ENCODE measurements at places on chromosomes 2 and 18. TPM values are rescaled to one million over a fixed set of nuclear protein-coding genes. Genes with fewer than 3 reads are reported as not detected.

The SERPINB13 gene
- not detected for total RNA-seq

The GRB14 gene
- total RNA-seq: 3.4 TPM

The BARD1 gene
- total RNA-seq: 42.8 TPM

The C1QL2 gene
- total RNA-seq: not detected

- no peak for DNase-seq
Observed at GRCh38 chr2:218983934-218984238, 1.1 kb downstream of the FEV start.

DNA sequence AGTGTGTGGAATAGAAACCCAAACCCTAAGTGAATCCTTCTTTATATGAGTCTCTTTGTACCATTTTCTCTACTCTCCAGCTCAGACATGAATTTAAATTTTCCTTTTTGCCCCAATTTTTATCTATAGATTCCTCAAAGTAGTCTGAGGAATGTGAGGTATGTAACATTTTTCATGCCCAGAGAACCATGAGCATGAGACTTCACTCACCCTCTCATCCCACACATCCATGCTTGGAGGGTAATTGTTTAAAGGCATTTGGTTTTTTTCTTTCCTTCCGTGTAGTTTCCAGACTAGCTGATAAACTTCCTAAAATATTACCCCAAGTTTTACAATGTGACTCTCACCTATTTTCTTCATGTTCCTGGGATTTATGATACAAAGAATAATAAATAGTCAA, 2056.8 kb upstream of the CELF4 start:
- no peak for DNase-seq

- DNase-seq: no peak
Observed at GRCh38 chr2:200670751-200671150, 84.9 kb downstream of the AOX1 start.

- no peak for DNase-seq
Observed at GRCh38 chr2:55425431-55425831, 5.8 kb upstream of the CCDC88A start.

- DNase-seq: no peak
Observed at GRCh38 chr2:24351981-24352380, 8.4 kb downstream of the ITSN2 start.

GRCh38 chr18:36247036-36247435, 50.5 kb upstream of the FHOD3 start:
- no peak for DNase-seq

DNA sequence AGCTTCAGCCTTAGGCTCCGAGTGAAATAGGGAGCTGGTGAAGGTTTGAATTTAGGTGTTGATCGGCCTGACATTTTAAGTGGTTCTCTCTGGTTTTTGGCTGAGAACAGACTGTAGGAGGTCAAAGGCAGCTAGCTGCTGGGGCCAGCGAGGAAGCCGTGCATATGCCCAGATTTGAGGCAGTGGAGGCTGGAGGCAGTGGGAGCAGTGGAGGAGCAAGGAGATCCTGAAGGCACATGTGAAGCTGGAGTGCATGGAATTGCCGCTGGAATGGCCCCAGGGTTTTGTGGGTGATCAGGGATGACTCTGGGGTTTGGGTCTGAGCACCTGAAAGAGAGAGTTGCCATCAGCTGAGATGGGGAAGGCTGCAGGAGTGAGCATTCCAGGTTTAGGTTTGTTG, 25.1 kb downstream of the STEAP3 start:
- DNase-seq: no peak

DNA sequence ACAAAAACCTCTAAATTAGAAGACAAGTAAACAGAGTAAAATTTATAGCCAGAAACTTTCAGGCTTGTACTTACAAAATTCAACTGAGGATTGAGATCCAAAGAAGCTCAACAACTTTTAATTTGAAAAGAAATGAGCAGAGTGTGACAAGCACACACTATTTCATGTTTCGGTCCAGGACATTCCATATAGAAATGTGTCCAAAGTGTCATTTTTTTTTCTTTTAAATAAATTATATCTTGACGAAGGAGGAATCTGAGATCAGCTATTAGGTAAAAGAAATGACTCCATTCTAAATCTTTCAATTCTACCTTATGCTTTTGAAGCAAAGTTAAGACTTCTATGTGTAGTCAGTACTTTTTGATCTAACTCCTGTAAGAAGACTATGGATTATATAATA, 4.6 kb downstream of the FN1 start:
- no peak for DNase-seq

All from neural progenitor cell (in vitro differentiated cells).